ENCODE measurements at places on chromosomes 1 and 21.

DNA sequence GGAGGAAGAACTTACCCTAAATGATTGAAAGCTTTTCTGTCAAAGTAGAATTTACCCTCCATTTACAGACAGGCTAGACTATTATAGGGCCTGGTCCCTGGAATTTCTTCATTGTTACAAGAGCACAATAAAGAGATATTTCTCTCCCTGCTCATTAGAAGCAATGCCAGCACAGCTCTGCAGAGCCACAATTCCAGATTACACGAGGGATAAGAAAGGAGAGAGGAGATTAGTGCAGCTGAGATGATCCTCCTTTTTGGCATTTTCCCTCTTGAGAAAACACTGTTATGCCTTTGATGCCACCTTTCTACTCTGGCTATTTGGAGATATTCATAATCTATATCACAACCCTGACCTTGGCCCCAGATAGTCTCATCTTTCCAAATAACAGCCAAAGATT, 1119.5 kb upstream of the TMPRSS15 start:
- DNase-seq: no peak

GRCh38 chr1:39082010-39082799, 56.1 kb downstream of the NDUFS5 start:
- no peak for DNase-seq

GRCh38 chr1:61337441-61337951, 255.1 kb downstream of the NFIA start:
- no peak for DNase-seq

DNA sequence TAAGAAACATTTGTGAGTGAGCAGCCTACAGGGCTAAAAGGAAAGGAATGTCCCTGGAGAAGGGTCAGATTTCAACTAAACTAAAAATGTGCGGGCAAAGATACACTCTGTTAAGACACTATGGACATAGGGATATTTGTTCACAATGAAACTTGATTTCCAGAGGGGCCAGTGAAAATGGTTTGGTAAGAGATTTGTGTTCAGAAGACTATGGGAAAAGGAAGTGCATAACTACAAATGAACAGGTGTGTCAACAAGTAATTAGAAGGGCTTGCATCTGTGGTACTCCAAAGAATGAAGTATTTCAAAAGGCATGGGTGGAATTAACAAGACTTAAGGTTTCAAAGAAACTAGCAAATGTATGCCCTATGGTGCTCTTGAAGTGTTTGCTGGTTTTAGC, 60.4 kb downstream of the NME7 start:
- peak; percentile 19 for DNase-seq

DNA sequence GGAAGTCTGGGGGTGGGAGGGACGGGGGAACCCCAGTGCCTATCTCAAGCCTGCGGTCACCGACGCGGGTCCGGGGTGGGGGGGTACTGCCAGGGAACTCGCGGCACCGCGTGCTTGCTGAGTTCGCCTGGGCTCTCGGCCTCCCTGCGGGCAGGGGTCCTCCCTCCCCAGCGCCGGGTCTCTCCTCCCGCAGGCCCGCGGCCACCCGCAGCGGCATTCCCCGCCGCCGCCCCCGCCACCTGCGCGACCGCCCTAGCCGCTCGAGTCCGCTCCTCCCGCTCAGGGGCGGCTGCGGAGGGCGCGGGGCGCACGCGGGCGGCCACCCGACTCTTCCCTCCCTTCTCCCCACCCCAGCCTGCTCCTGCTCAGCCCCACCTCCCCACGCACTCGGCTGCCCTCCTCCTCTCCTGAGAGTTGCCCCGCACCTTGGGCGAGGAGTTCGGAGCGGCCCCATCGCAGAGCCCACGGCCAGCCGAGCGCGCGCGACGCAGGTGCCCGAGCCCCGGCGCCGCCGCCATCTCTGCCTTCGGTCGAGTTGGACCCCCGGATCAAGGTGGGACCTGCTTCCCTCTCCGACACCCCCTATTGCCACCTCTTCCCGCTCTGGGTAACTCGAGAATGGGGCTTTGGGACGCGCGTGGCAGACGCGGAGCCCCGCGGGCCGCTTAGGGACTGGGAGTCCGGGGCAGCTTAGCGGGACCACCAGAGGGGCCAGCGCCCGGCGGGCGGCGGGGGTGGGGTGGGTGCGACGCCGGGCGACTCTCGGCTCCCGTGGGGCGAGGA, 105.0 kb downstream of the LEPR start:
- DNase-seq: no peak

GRCh38 chr1:57010511-57010910, 44.7 kb upstream of the C8B start:
- DNase-seq: no peak
